ENCODE measurements at places on chromosomes 7 and 10. TPM values are rescaled to one million over a fixed set of nuclear protein-coding genes. Genes with fewer than 3 reads are reported as not detected.
A peak's percentile ranks its signal among the peaks of the same experiment; 100 is the strongest.

Gene TEX36
- not detected for polyA plus RNA-seq

Gene ELN
- polyA plus RNA-seq, result 33.4 TPM

Gene MDFIC
- polyA plus RNA-seq, result 57.4 TPM

Gene PHYHIPL
- 7.2 TPM for polyA plus RNA-seq

Gene CAV2
- polyA plus RNA-seq, result 14.8 TPM

GRCh38 chr7:4784799-4785198 is 9.4 kb downstream of the AP5Z1 start:
- H3K4me3 ChIP-seq, result no peak overlapping the region
- DNase-seq, result no peak
- H3K36me3 ChIP-seq, result peaks cover 92% of the 10 kb centered on the region
- H3K4me1 ChIP-seq, result no peaks in the 10 kb centered on the region

GRCh38 chr7:127858091-127858914 is 172.9 kb downstream of the LRRC4 start:
- peaks cover 24% of the 10 kb centered on the region for H3K4me1 ChIP-seq
- no peaks in the 10 kb centered on the region for H3K36me3 ChIP-seq
- H3K27ac ChIP-seq, result peak overlapping the region; percentile 25
- H3K27me3 ChIP-seq, result no peaks in the 10 kb centered on the region
- peak; percentile 54 for DNase-seq

GRCh38 chr10:122838880-122839279 is 6.8 kb downstream of the CUZD1 start:
- H3K36me3 ChIP-seq, result no peaks in the 10 kb centered on the region
- H3K4me3 ChIP-seq, result no peak overlapping the region
- no peak for DNase-seq
- H3K4me1 ChIP-seq, result no peaks in the 10 kb centered on the region

- no peak for DNase-seq
- no peak overlapping the region for H3K4me3 ChIP-seq
- H3K27me3 ChIP-seq, result peaks cover 8% of the 10 kb centered on the region
- no peak overlapping the region for H3K27ac ChIP-seq
- H3K36me3 ChIP-seq, result no peaks in the 10 kb centered on the region
Measured at GRCh38 chr10:117761695-117762094, 219.1 kb downstream of the EMX2 start.

- H3K4me3 ChIP-seq, result no peak overlapping the region
- no peak overlapping the region for H3K27ac ChIP-seq
- no peaks in the 10 kb centered on the region for H3K4me1 ChIP-seq
- no peaks in the 10 kb centered on the region for H3K36me3 ChIP-seq
- no peak for DNase-seq
- H3K27me3 ChIP-seq, result peaks cover 3% of the 10 kb centered on the region
Measured at GRCh38 chr10:123270221-123270620, 116.0 kb downstream of the BUB3 start.

DNA sequence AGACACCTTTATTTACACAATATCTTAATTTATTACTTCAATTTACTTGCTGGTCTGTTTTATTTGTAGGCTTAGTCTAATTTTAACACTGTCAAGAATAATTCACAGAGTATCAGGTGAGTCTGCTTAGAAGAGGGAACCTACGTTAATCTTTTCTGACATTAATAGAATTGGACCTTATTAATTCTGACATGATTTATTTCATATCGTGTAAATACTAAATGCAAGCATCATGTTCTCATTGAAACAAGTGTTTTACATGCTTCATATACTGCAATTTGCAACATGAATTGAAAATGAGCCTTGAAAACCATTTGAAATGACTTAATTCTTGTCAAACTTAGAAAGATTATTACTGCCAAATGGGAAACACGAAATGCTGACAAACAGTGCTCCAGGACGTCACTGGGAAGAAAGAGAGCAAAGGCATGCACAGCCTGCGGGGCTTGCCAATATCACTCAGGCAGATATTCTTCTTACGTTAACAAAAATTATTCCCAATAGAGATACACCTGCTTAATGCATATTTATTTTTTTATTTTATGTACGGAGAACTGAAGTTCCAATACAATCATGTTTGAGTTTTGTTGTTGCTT is 282.0 kb upstream of the AKR1E2 start:
- H3K36me3 ChIP-seq, result no peaks in the 10 kb centered on the region
- H3K4me3 ChIP-seq, result no peak overlapping the region
- DNase-seq, result no peak
- no peak overlapping the region for H3K27ac ChIP-seq

GRCh38 chr7:35630024-35630972 is 64.6 kb downstream of the HERPUD2 start:
- no peak overlapping the region for H3K4me3 ChIP-seq
- H3K27me3 ChIP-seq, result no peaks in the 10 kb centered on the region
- no peak overlapping the region for H3K27ac ChIP-seq
- no peak for DNase-seq

GRCh38 chr10:129800796-129801340 is 163.2 kb downstream of the EBF3 start:
- H3K4me1 ChIP-seq, result no peaks in the 10 kb centered on the region
- no peak overlapping the region for H3K27ac ChIP-seq
- no peaks in the 10 kb centered on the region for H3K27me3 ChIP-seq
- no peak overlapping the region for H3K4me3 ChIP-seq
- H3K36me3 ChIP-seq, result no peaks in the 10 kb centered on the region

- peaks cover 54% of the 10 kb centered on the region for H3K4me1 ChIP-seq
- H3K4me3 ChIP-seq, result no peak overlapping the region
- no peak overlapping the region for H3K27ac ChIP-seq
- no peaks in the 10 kb centered on the region for H3K36me3 ChIP-seq
- no peaks in the 10 kb centered on the region for H3K27me3 ChIP-seq
Measured at GRCh38 chr10:91593834-91594233, 39.0 kb downstream of the PPP1R3C start.

DNA sequence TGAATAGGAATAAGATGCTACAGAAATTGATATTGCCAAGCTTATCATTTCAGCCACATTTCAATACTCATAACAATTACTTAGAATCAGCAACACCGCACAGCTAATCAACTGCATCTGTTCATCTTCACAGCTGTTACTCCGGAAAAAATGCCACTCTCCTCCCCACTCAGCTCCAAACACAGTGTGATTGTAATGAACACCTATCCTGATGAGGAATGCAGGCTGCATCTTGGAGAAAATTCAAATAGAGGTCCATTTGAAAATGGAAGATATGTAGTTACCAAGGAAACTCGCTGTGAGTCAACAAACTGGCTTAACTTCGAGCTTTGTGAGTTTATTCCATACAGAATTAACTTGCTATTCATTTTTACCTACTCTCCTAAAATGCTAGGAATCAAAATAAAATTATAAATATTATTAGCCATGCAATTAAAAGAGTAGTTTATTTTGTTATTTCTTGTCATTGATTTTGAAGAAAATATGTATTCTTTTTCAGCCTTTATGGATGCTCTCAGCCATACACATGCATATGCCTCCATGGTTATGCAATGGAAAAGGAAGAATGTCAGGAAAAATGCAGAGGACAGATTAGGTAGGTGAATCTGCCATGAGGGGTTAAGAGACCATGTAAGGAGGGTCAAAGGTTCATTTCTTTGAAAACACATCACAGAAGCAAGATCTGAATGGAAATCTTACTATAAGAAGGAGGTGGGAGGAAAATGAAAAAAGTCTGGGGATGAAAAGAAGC is 267.2 kb downstream of the POM121L12 start:
- no peak for DNase-seq
- H3K27me3 ChIP-seq, result no peaks in the 10 kb centered on the region

GRCh38 chr10:86733260-86733671 is 23.2 kb upstream of the BMPR1A start:
- no peak overlapping the region for H3K27ac ChIP-seq
- no peak for DNase-seq
- no peak overlapping the region for H3K4me3 ChIP-seq
- H3K4me1 ChIP-seq, result no peaks in the 10 kb centered on the region
- no peaks in the 10 kb centered on the region for H3K27me3 ChIP-seq

GRCh38 chr10:68938117-68938516 is 17.9 kb upstream of the DDX21 start:
- H3K36me3 ChIP-seq, result peaks cover 57% of the 10 kb centered on the region
- H3K4me1 ChIP-seq, result no peaks in the 10 kb centered on the region
- no peak overlapping the region for H3K27ac ChIP-seq

DNA sequence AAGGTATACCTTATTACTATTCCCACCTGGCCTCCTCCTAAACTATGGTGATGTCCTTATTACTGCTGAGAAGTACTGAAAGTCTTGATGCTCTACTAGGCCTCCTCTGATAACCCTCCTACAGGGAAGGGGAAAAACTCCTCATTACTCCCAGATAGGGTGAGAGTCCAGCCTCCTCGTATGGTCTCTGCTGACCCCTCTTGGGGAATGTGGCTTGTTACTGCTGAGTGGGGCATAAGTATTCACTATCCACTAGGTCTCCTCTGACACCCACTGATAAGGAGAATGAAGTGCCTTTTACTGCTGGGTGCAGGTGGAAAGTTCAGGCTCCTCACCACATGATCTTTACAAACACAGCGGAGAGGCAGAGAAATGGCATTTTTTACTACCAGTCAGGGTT is 222.9 kb downstream of the CHRM2 start:
- H3K36me3 ChIP-seq, result no peaks in the 10 kb centered on the region
- H3K4me3 ChIP-seq, result no peak overlapping the region
- DNase-seq, result no peak

Data from adrenal gland (tissue), 19 donors.